Lung (tissue), 17 donors: ENCODE measurements at places on chromosomes 5 and 9. TPM values are rescaled to one million over a fixed set of nuclear protein-coding genes. Genes with fewer than 3 reads are reported as not detected.

DNA sequence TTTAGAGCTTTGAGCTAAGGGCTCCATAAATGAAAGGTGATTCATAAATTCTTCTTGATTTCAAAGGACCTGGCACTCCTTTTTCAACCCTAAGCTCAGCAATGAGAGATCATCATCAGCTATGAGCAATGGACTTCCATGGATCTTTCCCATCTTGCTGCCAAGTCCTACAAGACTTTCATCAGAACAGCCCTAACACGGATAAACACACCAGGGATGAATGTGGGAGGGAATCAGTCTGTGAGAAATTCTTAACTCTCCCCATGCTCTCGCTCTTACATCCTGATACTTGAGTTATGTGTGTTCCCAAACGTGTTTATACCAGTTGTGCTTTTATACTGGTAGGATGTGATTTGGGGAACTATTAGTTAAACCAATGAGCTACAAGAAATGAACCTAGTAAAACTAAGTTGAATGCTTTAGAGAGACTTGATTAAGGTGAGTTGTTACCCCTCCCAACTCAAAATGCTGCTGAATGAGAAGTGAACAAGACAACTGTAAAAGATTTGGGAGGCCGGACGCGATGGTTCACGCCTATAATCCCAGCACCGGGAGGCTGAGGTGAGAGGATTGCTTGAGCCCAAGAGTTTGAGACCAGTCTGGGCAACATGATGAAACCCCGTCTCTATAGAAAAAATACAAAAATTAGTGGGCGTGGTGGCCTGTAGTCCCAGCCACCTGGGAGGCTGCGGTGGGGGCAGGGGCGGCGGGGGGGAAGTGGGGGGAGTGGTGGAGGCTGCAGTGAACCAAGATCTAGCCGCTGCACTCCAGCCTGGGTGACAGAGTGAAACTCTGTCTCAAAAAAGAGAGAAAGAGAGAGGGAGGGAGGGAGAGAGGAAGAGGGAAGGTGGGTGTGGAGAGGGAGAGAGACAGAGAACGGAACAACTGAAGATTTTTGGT lies 5.2 kb upstream of the RPL26L1 start:
- no peak for DNase-seq

DNA sequence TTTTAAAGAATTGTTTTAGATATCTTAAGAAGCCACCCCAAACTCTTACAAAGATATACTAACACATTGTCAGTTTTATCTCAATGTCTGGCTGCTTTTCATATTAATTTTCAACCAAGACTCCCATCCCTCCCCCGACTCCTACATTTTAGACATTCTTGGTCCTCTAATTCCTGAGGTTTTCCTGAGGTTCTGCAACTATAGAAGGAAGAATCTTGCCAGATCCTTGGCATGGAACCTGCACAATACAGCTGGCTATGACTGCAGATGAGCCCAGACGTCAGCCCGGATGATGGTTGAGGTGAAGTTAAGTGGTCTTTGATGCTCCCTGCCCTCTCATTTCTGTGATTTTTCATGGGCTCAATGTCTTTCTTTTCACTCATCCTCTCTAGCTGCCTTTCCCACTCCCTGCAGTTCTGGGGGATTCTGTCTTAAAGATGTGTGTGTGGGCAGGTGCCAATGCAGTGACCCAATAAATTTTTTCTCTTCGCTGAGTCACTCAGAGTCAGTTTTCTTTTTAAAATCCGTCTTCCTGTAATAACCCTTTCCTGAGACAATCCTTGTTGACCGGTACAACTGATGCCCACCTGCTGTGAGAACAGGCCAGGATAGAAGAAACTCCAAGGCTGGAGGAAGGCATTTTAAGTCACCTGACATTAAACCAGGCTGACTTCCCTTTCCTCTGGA lies 237.8 kb upstream of the GAS1 start:
- DNase-seq: no peak

Gene PCDHB9
- 1.8 TPM for total RNA-seq

Gene LIFR
- 61.3 TPM for total RNA-seq

- no peak for DNase-seq
Measured at GRCh38 chr5:35377653-35378052, 147.4 kb upstream of the PRLR start.
